ENCODE measurements at places on chromosomes 3 and 15.

DNA sequence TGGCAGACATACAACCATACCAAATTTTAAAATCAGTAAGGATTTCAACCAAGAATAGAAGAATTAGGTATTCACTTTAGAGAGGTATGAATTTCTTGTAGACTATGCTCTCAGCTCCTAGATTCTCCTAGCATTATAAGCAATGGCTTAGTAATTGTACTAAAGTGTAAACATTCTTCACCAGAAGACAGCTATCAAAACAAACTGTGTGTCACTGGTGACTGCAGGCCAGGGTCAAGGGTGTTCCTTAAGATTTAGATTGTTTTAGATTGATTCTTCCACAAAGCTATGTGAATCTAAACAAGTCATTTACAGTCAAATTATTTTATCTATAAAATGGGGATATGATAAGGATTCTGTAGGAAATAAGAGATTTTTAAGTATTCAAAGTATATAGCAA, 23.1 kb upstream of the GP5 start:
- DNase-seq: peak; percentile 55

GRCh38 chr3:45972534-45973402, 22.9 kb downstream of the FYCO1 start:
- peak; percentile 98 for DNase-seq

GRCh38 chr3:161414907-161415306, 43.6 kb upstream of the SPTSSB start:
- DNase-seq: no peak

DNA sequence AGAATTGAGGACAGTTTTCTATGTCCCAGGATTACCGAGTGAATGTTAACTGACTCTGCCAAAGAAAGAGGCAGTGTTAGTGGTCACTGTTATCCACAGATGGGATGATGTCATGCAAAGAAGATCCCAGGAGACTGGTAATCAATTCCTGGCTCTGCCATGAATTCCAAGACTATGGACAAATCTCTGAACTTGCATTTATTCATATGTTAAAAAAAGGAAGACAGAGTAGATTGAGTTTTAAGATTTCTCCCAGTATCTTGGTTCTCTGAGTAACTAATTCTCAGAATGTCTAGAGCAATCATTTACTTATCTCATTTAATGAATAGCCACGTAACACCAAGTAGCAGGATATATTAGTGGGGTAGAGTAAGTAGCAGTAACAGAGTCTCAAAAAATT, 11.5 kb upstream of the MAP3K13 start:
- no peak for DNase-seq

DNA sequence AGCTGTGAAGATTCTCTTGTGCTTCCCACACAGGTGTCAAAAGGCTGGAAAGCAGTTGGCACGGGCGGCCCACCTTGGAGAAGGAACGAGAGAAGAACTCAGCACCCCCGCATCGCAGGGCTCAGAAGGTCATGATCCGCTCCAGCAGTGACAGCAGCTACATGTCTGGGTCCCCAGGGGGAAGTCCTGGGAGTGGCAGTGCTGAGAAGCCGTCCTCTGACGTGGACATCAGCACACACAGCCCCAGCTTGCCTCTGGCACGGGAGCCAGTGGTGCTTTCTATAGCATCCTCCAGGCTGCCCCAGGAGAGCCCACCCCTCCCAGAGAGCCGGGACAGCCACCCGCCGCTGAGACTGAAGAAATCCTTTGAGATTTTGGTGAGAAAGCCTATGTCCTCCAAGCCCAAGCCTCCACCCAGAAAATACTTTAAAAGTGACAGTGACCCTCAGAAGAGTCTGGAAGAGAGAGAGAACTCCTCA, 31.4 kb downstream of the STARD5 start:
- DNase-seq: no peak

GRCh38 chr15:63908991-63909390, 75.2 kb upstream of the HERC1 start:
- no peak for DNase-seq

- no peak for DNase-seq
These were observed 1.3 kb downstream of the RAB5A start for GRCh38 chr3:19948226-19948591.

DNA sequence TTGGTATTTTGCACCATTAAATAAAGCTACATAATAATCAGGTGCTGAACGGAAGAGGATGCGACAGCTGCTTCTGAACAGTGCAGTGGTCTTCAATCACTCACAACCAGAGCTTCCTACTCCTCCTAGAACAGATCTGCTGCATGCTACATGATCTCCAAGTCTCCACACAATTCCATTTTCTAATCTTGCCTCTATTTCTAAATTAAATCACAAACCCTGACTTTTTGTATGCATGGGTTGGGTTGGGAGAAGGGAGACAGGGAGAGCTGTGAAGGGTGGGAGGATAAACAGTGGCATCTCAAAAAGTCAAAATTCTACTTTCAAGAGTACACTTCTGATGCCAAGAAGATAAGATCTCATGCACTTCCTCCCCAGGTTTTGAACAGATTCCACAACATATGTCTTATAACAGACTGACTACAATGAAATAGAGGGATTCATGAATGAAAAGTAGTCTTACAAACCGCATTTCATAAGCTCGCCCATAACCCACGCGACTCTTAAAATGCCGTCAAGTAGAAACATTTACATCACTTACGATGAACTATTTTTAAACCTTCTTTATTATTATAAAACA, 57.2 kb downstream of the CHSY1 start:
- peak; percentile 55 for DNase-seq

DNA sequence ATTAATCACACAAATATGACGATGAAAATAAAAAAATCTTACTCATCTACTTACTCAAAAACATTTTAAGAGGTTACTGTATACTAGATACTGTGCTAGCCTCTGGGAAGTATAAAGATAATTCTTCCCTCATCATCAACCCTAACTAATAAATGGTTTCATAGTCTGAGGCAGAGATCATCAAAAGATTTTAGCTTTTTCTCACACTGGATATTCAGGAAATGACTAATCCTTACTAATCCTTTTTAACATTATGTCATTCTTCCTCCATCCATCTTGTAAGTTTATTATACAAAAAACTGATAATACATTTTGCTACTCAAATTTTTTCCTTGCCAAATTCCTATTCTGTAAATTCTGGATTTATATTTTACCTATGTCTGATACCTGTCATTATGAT, 29.7 kb downstream of the ACAD11 start:
- DNase-seq: peak; percentile 81

DNA sequence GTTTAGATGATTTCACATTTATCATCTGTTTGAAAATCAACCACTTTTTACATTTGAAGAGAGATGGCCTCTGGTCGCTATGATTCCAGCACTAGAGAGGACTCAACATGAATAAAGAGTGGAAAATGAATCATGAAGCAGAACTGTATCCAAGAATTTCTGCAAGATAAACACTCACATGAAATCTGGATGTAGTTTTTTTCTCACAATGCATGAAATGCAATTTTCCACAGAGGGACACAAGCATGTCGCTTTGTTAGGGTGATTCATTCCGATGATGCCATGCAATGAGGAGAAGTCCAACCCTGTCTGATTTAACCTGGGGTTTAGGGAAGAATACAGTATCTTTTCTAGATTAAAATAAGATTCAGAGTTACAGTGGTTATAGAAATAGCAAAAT, 50.4 kb upstream of the ADCY5 start:
- DNase-seq: no peak

DNA sequence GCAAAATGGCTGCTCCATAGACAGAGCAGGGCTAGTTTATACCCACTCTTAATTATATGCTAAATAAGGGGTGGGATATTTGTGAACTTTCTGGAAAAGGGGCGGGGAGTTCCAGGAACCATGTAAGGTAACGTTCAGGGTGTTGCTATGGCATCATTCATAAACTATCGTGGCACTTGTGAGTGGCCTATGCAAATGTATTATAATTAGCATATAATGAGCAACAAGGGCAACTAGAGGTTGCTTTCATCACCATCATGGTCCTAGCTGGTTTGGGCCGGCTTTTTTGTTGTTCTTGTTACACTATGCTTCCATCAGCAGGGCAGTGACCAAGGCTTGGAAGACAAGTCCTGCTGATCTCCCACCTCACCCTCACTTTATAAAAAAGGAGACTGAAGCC, 43.2 kb upstream of the FGD5 start:
- no peak for DNase-seq

GRCh38 chr15:69060744-69061143, 46.2 kb downstream of the NOX5 start:
- DNase-seq: no peak

- DNase-seq: no peak
These were observed 32.4 kb downstream of the CMC1 start for GRCh38 chr3:28273837-28274236.

DNA sequence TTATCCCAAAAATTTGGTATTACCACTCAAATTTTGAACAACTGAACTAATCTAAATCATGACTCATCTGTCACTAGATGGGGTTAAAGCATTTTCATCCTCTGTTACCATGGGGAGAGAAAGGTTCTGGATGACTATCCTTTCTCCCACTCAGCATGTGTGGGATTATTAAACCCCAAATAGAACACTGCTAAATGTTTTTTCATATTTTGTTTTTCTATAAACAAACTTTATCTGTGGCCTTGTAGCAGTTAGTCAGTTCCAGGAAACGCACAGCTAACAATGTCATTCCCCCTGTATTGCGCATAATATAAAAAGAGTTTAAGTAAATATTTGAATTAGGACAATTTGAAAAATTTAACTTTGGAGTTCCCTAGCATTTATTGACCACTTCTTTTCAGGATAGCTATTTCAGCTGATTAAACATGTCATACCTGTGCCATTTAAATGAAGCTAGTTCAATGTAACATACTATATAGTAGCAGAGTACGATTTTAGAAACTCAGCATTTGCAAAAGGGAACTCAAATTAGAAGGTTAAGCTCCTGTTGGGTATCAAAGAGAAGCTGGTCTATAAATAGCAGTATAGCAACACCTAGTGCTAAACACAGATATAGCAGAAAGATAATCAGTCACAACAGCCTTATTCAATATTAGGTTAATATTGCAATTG, 9.2 kb upstream of the TMEM212 start:
- peak; percentile 88 for DNase-seq

Measured in fibroblast of villous mesenchyme (primary cell).